Stimulated activated CD4-positive, alpha-beta T cell treated with anti-CD3 and anti-CD28 coated beads, Interleukin-2, amount 100 ng/mL, for 24 hours (primary cell): ENCODE measurements at places on chromosomes 4 and X.

DNA sequence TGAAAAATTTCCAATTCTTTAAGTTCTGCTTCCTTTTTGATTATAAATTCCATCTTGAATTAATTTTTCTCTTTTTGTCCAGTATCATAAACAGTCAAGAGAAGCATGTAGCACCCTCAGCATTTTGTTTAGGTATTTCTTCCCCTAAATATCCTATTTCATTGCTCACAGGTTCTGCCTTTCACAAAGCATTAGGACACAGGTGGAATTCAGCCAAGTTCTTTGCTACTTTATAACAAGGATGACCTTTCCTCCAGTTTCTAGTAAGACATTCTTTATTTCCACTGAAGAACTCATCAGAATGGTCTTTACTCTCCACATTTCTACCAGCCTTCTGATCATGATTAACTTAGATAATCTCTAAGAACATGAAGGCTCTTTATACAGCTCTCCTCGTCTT, 7.4 kb downstream of the SLC9B1 start:
- no peak for DNase-seq

DNA sequence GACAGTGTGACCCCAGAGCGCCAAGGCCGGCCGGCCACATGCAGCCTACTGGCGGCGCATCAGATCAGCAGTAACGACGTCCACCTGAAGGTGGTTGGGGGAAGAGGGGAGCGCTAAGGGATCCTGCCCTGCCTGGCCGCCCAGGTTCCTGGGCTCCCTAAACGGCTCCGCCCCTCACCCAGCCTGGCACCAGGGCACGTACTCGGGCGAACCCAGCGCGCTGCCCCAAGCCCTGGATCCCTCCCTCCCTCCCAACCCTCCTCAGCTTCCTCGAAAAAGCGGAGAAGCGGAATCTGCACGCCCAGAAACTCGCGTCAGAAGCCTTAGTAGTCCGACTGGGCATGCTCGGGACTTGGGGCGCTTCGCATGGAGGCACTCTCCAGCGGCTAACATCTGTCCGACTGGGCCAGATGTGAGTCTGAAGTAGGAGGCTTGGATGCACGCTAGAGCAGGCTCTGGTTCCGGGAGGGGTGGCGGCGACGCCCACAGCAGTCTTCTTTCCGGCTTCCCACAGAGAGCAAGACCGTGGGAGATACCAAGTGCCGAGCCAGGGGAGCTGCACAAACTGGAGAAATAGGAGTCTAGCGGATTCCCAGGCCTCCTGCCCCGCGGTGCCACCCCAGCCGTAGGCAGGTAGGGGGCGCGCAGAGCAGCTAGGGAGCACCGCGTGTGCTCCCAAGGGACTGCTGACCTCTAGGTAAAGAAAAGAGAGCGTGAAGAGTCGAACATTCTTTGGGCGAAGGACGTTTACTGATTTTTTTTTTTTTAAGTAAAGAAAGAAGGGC, 114.3 kb upstream of the TEX13C start:
- no peak for DNase-seq

DNA sequence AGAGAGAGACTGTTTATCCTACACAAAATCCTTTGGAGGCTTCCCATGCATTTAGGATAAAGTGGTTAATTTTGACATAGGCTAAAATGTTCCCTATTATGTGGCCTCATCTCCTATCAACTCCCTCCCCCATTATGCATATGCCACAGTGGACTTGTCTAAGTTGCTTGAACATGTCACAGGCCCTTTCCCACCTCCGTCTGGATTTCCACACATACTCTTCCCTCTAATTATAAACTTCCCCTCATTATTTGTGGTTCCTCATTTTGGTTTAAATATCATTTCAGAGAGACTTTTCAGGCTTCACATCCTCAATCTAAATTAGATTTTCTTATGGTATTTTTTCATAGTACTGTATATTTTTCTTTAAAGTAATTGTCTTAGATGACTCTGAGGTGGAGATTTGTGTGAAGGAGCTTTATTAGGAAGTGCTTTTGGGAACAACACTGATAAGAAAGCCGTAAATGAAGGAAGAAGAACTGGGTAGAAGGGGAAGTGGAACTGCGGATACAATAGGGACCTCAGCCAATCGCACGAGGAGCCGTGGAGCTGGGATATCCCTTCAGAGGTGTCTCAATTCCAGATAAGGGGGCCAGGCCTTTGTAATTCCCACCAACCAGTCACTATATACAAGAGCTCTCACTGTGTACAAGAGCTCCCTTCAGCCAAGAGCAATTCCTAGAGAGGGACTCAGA, 7.9 kb downstream of the C4orf17 start:
- no peak for DNase-seq

- no peak for DNase-seq
Measured at GRCh38 chr4:124459941-124460310, 252.6 kb downstream of the ANKRD50 start.

GRCh38 chrX:124594017-124594651, 247.8 kb downstream of the SH2D1A start:
- no peak for DNase-seq

- no peak for DNase-seq
Measured at GRCh38 chr4:54390670-54391069, 161.6 kb downstream of the PDGFRA start.
